ENCODE measurements at places on chromosomes 5 and 9.

DNA sequence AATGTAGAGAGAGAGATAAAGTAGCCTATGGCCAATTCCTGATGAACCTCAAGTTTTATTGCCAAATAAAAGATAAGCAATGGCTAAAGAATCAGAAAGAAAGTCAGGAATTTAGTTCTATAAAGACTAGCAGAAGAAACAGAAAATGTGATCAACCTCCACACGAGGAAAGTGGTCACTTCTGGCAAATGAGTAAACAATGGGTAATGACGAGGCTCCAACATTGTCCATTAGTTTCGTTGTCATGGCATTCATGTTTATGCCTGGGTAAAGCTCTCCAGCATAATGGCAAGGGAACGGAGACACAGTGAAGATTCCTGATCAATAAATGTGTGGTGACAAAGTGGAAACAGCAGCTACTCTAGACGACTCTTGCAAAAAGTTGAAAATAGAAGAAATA is 341.8 kb upstream of the CTNND2 start:
- no peak for DNase-seq

- no peak for DNase-seq
Observed at GRCh38 chr5:103360475-103360874, 101.9 kb downstream of the MACIR start.

- DNase-seq = no peak
Observed at GRCh38 chr9:22817181-22817580, 370.6 kb downstream of the DMRTA1 start.

DNA sequence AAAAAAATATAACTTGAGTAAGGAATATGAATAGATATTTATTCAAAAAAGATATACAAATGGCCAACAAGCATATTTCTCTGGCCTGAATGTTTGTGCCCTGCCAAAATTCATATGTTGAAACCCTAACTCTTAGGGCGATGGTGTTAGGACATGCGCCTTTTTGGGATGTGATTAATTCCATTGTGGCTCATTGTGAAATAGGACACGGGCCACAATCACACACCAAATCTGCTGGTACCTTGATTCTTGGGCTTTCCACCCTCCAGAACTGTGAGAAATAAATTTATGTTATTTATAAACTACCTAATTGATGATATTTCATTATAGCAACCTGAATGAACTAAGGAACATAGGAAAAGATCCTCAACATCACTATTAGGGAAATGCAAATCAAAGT is 5.7 kb upstream of the IFNA21 start:
- no peak for DNase-seq

GRCh38 chr9:8390571-8390970 is 591.0 kb upstream of the DMAC1 start:
- DNase-seq = no peak

GRCh38 chr9:94746541-94747370 is 20.3 kb downstream of the AOPEP start:
- DNase-seq = no peak
